ENCODE measurements at places on chromosomes 16 and 17.

- peak; percentile 52 for DNase-seq
Observed at GRCh38 chr17:7133424-7133823, 18.8 kb upstream of the ASGR2 start.

DNA sequence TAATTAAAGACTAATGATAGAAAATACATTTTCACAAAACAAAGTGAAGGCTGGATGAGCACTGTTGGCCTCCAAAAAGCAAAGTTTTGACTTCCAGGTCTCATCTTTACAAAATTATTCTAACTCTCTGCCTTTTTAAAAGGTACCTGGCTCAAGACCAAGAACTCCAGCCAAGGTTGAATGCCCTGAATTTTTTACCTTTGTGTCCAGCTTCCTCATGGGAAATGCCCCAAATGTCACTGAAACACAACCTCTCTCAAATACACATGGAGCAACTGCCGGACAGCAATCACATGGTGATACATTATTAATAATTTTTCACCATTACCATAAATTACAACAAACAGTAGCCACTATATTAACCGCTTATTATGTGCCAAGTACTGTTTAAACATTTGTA, 32.2 kb downstream of the ADAMTS18 start:
- DNase-seq: no peak

DNA sequence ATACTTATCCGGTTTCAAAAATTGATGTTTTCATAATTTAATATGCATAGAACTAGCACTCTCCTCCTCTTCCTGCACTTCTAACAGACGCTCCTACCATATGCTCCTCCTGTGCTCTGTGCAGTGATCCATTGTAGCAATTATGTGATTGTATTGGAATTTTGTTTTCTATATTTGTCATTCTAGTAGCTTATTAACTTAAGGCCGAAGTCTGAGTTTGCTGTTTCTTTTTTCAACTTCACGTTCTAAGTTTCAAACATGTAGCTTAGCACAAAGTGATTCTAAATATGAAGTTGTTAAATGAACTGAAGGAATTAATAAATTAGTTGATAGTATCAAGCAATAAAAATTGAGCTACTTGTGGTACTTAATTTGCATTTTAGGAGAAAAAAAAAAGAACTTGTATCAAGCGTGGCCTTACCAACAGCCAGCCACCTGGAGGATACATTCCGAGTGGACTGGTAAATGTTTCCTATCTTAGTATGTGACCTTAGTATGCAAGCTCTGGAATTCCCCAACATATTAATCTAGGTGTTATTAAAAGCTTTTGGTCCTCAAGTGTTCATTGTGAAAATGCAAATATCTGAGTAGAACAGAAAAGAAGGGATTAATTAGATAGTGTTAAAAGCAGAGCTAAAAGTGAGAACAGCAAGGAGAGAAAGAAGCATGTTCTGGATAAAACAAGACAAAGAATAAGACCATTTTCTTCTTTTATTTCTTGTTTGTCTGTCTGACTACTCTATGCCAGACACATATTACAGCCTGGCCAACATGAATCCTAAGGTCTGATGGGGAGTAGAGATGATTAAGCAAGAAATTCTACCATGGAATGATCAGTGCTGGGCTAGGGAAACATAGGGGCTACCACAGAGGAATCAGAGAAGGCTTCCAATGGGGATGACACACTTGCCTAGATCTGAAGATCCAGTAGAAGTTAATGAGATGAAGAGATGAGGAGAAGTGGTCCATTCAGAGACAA, 290.4 kb upstream of the MON1B start:
- no peak for DNase-seq

GRCh38 chr17:57707892-57708291, 37.2 kb downstream of the CCDC182 start:
- DNase-seq: no peak

DNA sequence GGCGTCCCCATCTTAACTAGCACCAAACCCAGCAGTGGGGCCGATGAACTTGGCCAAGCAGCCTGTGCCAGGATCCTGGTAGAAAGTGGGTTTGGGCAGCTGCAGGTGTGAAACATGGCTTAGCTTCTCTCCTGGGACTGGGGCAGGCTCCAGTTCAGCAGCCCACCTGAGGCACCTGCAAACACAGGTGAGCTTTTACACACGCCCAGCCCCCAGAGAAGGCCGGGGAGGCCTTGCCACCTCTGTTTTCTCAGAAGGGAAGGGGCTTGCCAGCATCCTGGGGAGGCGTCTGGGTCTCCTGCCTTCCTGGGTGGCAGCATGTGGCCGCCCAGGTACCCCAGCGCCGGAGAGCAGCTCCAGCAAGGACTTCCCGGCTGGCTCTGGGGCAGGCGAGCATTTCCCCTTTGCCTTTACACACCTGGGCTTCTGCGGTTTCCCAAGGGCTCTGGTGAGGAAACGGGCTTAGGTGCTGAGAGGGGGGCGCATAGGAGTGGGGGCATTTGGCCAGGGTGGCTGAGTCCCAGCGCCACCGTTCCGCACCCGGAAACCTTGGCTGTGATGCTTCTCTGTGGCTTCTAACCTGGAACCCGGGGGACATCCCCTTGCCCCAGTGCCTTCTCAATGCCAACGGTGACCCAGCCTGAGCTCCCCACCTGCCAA, 81.6 kb upstream of the CBX4 start:
- no peak for DNase-seq

DNA sequence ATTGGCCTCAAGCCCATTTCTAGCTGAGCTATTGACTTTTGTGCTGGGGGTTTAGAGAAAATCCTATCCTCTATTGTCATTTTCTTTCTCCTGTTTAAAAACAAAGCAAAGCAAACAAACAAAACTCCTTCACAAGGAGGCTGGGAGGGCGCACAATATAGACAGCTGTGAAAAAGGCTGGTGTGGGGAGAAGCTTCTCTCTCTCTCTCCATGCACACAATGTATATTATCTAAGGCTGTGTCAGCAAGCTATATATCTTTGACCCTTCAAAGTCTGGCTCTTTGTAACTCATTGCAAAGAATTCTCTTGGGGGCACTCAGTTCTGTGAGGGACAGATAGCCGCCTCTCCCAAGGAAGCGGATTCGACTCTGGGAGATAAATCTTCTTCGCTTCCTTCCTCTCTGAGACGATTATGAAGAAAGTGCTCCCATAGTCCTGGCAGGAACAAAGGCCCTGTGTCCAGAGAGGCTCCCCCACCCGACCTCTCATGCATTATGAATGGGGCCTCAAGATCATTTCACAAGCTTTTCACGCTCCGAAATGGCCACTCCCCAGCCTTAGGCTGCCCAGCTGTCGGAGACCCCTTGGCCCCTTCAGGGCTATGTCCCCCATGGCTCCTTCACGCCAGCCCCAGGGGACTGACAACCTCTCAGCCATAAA, 33.2 kb upstream of the MEAK7 start:
- no peak for DNase-seq

- DNase-seq: peak; percentile 84
Observed at GRCh38 chr16:23801378-23801777, 34.4 kb upstream of the PRKCB start.

DNA sequence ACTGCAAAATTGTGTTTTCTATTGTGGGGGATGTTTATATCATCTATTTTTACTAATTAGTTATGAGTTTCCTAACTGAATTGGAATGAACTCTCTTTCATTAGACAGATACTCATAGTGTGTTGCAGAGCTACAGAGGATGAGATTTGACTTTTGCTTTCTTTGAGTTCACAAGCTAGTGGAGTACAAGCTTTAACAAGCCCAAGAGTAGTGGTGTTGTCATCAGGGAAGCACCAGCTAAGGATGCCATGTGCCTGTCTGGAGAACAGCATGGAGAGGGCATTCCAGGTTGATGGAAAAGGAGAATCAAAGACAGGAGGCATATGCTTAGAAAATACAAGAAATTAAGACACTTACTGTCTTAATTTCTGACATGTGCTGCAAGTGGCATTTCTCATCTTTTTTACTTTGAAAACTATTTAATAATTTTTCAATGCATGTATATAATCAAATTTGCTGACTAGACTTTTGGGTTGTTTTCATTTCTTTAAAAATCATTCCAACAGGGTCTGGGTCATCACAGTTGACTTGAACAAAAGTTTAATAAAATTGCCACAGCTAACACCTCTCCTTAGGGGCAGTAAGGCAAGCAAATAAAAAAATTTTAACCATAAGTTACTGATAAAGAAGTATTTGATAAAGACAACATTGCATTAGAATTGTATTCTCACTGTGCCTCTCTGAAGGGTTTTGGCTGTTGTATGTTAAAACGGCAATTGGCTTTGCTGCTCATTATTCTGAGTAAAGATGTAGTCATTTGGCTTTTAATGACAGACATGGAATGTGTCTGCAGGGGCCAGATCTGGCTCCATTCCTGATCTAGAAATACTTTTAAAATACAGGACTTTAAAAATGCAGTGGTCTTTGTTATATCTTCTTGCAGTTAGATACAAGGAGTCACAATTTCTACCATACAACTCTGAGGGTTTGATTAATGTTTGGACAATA, 323.7 kb upstream of the CDH11 start:
- DNase-seq: no peak

- no peak for DNase-seq
Observed at GRCh38 chr16:12422233-12422632, 381.5 kb downstream of the CPPED1 start.

GRCh38 chr17:50037321-50038107, 18.4 kb upstream of the ITGA3 start:
- no peak for DNase-seq

DNA sequence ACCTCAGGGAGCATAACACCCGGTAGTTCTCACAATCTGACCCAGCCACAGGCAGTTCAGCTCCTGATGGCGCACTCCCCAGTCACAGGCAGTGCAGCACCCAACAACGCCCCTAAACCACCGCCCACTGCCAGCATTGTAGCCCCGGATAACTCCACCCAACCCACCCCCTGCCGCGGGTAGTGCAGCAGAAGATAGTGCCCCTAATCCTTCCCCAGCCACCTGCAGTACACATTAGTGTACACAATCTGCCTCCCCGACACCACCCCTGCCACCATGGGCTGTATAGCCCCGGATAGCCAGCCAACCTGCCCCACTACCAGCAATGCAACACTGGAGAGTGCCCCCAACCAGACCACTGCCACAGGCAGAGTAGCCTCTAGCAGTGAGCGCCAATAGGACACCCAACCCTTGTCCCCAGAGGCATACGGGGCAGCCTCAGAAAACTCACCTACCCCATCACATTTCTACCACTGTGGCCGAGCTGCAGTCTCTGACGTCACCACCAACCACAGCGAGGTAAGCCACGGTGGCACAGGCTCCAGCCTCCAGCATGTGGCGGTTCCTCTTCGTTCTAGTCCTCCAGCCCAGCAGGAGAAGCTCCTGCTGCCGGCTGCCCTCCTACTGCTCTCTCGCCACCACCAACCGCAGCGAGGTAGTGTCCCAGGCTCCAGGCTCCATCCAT, 877.3 kb downstream of the KCNJ18 start:
- no peak for DNase-seq

GRCh38 chr17:11644265-11645212, 46.3 kb downstream of the DNAH9 start:
- peak; percentile 51 for DNase-seq

- no peak for DNase-seq
Observed at GRCh38 chr17:47995241-47995935, 24.5 kb downstream of the CDK5RAP3 start.

GRCh38 chr17:72517413-72518158, 396.8 kb downstream of the SOX9 start:
- no peak for DNase-seq

- DNase-seq: no peak
Observed at GRCh38 chr16:88519240-88519639, 51.0 kb upstream of the ZC3H18 start.

- no peak for DNase-seq
Observed at GRCh38 chr16:85546585-85547447, 66.3 kb upstream of the GSE1 start.

- no peak for DNase-seq
Observed at GRCh38 chr17:57340160-57340981, 84.0 kb downstream of the MSI2 start.

DNA sequence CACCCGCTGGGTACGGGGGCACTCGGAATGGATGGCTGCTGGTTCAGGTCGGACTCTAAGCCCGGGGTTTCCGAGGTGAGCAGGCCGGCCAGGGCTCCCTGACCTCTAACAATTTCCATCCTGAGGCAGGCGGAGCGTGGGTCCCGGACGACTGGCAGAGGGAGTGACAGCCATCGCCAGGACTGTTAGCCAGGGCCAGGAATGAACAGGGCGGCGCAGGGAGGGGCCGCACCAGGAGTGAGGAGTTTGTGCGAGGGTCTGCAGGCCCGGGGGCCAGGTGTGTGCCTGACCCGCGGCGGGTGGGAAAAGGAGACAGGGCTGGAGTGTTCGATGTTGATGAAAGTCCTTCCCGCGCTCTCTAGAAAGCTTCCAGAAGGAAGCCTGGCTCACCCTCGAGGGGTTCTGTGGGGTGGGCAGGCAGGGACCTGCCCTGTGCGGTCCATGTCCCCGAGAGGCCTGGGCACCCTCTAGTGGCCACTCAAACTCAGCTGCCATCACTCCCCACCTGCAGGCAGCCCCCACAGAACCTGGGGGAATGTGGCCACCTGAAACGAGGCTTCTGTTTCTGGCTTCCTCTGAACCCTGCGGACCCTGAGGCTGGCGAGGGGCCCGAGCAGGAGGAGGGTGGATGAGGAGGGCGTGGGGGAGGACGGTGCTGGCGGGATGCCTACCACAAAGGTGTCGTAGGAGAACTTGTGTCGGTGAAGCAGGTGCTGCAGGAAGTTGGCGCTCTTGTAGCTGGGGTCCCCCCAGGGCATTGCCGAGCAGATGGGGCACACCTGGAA, 8.2 kb downstream of the RNF166 start:
- DNase-seq: no peak

GRCh38 chr16:75503801-75504200, 8.6 kb upstream of the CHST6 start:
- DNase-seq: no peak

DNA sequence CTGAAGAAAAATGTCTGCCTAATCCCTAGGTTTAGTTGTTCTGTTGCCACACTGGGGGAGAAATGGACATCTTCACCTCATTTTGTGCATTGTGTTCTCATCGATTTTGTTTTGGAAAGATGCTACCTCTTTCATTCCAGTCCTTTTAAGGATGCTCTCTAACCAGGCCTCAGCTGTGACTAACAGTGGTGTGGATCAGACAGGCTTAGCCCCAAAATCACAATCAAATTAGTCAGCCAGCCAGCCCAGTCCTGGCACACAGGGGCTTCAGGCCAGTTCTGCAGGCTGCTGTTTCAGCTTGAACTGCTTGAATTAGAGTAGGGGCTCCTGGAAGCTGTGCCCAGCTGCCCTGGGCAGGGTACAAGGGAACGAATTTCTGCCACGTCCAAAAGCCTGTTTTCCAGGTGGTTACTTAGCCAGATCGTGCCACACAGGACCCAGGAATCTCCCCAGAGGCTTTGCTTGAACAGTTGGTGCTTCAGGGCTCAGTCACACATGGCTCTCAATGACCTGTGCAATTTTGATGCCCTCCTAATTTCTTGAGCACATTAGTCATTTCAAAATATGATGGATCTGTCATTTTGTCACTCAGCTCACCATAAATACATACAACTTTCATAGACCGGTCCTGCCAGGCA, 60.7 kb downstream of the CLEC16A start:
- no peak for DNase-seq

- DNase-seq: peak; percentile 74
Observed at GRCh38 chr17:82216301-82217119, 3.9 kb upstream of the CCDC57 start.

GRCh38 chr17:66557200-66557599, 254.8 kb downstream of the PRKCA start:
- no peak for DNase-seq
